Fibroblast of skin of left biceps (primary cell): ENCODE measurements at places on chromosomes 5 and 9.

- DNase-seq, result no peak
Observed at GRCh38 chr5:2482778-2483177, 268.7 kb downstream of the IRX2 start.

DNA sequence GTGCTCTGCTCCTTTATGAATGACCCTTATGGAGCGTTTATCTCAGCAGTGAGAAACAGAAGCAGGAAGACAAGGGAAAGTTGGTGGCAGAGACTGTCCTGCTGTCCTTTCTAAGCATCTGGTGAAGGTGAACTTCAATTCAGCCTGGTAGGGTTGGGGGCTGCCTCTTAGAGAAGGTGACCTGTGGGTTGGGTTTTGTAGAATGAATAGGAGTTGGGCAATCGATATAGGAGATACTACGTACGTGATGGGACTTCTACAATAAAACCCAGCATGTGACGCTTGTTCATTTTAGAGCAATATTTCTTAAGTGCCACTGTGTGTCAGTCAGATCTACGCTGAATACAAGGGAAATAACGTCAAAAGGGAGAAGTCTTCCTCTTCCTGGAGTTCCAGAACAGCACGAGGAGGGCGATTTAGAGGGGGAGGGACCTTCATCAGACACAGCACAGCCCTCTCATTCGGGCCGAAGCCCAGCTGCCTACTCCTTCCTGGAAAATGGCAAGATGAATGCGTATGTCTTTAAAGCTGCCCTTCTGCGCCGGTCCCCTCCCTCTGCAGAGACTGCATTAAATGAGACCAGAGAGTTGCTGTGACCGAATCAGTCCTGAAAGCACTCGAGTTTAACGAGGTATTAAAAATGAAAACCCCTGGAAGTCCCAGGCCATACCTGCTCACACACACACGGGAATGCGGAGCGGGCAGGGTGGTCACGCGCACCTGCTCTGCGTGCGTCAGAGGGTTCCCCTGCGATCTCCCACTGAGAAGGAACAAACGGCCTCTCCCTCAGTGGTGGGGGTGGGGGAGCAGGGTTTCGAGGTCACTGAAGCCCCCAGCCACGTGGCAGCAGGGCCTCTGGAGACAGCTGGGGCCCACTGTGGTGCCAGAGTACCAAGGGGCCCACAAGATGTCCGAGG lies 85.3 kb upstream of the SARDH start:
- no peak for DNase-seq

GRCh38 chr9:83582029-83582428 lies 40.9 kb upstream of the IDNK start:
- DNase-seq, result peak; percentile 19

GRCh38 chr5:137269274-137269673 lies 229.9 kb downstream of the SPOCK1 start:
- DNase-seq, result no peak

- DNase-seq, result peak; percentile 9
Observed at GRCh38 chr9:32677931-32678330, 42.5 kb upstream of the TAF1L start.

DNA sequence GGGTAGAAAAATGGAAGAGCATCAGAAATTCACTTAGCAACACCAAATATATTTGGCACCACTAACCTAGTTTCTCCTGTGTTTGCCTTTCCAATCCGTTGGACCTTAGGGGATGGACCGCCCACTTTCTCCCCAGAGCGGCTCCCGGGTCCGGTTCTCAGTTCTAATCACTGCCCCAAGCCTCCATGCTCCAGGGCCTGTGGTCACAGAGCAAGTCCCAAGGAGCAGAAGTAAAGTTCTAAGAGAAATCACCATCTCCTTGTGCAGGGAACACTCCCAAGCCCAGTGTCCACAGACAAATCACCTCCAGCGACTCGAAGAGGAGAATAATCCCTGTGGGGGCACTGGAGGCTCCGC lies 728 bp upstream of the SLC1A1 start:
- no peak for DNase-seq

GRCh38 chr9:69645488-69645887 lies 26.7 kb downstream of the APBA1 start:
- no peak for DNase-seq

DNA sequence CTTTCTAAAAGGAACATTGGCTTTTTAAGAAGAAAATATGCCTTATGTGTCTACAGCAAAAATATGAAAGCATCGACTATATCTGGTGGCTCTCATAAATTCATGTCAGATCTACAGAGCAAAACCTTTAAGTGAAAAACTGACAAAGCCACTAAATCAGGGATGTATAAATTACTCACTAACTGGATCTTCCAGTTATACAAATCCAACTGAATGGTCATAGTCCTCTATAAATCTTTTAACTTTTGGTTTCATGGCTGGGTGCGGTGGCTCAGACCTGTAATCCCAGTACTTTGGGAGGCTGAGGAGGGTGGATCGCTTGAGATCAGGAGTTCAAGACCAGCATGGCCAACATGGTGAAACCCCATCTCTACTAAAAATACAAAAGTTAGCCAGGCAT lies 29.2 kb upstream of the GZMA start:
- no peak for DNase-seq

DNA sequence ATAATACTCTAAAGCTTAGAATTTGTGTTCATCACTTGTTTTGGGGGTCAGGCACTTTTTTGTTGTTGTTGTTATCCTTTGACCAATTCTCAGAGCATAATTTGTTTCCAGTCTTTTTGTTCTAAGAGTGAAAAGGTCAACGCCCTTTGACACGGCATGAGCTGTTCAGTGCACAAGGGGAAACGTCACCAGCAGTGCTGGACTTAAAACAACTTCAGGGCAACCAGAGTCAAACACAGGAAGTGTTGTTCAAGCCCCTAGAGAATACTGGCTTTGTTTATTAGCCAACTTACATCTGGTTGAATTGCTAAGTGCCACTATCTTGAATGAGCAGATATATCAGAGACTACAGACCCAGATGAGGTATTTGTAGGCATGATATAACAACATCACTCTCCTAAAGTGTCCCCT lies 368.9 kb downstream of the TMEM161B start:
- no peak for DNase-seq

GRCh38 chr5:10548418-10549122 lies 15.3 kb upstream of the ANKRD33B start:
- no peak for DNase-seq

DNA sequence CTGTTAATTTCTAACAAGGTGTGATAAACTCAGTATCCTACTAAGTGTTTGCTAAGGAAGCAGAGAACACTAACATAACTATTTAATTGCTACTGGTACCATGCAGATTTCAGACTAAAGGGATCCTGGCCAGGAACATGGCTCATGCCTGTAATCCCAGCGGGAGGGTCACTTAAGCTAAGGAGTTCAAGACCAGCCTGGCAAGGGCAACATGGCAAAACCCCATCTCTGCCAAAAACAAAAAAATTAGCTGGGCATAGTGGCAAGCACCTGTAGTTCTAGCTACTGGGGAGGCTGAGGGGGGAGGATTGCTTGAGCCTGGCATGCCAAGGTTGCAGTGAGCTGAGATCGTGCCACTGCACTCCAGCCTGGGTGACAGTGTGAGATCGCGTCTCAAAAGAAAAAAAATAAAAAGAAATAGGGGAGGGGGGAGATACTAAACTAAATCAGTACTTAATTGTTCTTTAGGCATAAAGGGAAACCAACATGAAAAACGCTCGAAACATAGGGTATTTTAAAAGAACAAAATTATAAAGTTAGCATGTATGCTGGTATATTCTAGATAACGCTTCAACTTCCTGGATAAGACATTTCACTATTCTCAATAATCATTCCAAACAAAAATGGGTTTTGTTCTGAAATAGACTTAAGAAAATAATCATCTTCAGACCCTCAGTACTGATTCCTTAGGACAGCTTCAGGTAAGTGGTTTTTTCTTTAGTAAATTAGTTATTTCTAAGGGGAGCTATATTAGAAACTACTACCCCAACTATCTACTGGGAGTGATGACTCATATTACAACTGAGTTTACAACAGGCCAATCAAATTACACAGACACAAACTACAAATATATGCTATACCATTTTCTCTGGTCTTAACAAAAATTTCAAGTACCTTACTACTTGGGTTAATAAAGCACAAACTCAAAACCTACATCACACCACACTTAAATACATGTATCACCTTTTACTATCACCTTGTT lies 3.5 kb downstream of the PANK3 start:
- no peak for DNase-seq

GRCh38 chr5:156815988-156816599 lies 34.0 kb upstream of the PPP1R2B start:
- peak; percentile 6 for DNase-seq

- DNase-seq, result peak; percentile 47
Observed at GRCh38 chr9:114169029-114169951, 14.0 kb downstream of the COL27A1 start.

- DNase-seq, result no peak
Observed at GRCh38 chr9:122151267-122151828, 8.2 kb downstream of the NDUFA8 start.

GRCh38 chr5:127885176-127885575 lies 182.0 kb downstream of the CCDC192 start:
- DNase-seq, result no peak

DNA sequence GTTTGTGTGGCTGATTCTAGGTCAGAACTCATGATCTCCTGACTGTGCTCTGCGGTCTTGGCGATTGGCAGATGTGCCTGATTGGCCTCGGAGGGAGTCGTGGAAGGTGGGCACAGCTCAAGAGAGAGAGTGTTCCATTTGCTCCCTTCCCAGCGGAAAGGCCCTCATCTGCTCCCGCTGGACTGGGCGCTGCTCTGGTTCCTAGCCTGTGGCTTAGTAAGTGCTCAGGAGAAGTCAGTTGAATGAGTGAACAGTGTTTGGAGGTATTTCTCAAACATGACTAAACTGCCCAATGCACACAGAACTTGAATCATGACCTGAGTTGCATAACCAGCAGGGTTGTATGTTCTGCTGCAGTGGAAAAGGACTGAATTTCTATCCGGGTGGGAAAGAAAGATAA lies 120.2 kb upstream of the PITX1 start:
- no peak for DNase-seq

GRCh38 chr9:133332381-133332730 lies 3.6 kb downstream of the SURF6 start:
- DNase-seq, result no peak

GRCh38 chr5:175697846-175698245 lies 40.0 kb downstream of the HRH2 start:
- no peak for DNase-seq

DNA sequence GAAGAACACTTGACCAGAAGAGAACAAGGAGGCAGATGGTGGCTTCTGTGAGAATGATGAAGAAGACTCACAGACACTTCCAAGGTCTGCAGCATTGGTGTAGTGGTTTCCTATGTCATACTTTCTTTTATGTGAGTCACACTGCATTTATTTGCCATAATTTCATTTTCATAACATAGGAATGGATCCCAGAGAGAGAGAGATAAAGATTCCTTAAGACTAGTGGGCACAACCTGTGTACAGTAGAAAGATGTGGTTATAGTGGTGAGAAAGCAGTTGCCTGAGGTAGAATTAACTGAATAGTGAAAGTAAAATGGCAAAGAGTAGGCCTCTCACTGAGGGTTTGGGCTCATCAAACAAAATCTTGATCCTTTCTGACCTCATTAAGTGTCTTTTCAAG lies 7.6 kb upstream of the CCDC152 start:
- DNase-seq, result no peak

DNA sequence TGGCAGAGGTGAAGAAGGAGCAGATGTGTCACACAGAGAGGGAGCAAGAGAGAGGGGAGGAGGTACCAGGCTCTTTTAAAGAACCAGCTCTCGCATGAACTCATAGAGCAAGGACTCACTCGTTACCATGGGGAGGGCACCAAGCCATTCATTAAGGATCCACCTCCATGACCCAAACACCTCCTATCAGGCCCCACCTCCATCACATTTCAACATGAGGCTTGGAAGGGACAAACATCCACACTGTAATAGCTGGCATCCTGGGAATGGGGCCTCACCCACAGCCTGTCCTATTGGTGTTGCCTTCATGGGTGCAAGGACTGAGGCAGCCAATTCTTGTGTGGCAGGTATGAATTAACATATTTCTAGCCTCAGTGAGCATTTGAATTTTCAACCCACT lies 11.6 kb upstream of the TNFAIP8 start:
- DNase-seq, result no peak

DNA sequence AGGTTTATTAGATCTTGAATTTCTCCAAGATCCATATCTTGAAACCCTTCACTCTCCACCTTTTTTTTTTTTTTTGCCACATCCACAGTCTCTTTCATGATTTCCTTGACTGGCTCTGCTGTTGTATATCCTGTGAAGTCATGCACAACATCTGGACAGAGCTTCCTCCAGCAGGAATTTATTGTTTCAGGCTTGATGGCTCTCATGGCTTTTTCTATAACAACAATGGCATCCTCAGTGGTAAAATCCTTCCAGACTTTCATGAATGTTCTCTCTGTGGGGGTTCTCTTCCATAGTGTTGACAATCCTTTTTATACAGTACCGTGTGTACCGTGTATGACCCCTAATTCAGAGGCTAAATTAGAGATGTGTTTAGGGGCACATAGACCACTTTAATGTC lies 24.0 kb downstream of the RANBP17 start:
- no peak for DNase-seq

GRCh38 chr9:101689039-101689438 lies 49.4 kb downstream of the GRIN3A start:
- DNase-seq, result no peak

- DNase-seq, result no peak
Observed at GRCh38 chr9:19630760-19631159, 158.1 kb downstream of the SLC24A2 start.

DNA sequence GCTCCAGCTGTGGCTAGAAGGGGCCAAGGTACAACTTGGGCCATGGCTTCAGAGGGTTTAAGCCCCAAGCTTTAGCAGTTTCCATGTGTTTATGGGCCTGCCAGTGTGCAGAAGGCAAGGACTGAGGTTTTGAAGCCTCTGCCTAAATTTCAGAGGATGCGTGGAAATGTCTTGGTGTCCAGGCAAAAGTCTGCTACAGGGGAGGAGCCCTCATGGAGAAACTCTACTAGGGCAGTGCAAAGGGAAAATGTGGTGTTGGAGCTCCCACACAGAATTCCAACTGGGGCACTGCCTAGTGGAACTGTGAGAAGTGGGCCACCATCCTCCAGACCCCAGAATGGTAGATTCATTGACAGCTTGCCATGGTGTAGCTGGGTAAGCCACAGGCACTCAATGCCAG lies 527.2 kb upstream of the RORB start:
- no peak for DNase-seq

DNA sequence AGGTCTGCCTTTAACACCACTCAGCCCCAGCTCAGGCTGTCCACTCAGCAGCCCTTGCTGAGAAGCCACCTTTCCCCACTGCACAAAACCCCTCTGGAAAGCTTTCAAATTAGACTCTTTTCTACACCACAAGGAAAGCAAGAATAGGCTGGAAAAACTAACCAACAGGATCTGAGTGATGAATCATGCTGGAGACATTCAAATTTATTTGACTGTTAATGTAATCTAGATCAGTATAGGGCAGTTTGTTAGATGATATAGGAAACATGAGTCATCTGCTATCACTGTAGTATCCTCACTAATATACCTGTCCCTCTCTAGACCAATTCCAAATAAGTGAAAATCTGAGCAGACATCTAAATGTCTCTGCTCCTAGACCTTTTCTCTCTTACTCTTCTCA lies 127.8 kb upstream of the PAM start:
- DNase-seq, result no peak
